Stimulated activated CD4-positive, alpha-beta T cell treated with anti-CD3 and anti-CD28 coated beads, TNF-alpha, amount 100 ng/mL, for 4 hours (primary cell): ENCODE measurements at places on chromosomes 16 and 17.

- no peak for DNase-seq
These were observed 20.2 kb downstream of the CDIPT start for GRCh38 chr16:29842732-29843346.

GRCh38 chr16:74083541-74083940 lies 213.1 kb upstream of the PSMD7 start:
- DNase-seq: no peak

DNA sequence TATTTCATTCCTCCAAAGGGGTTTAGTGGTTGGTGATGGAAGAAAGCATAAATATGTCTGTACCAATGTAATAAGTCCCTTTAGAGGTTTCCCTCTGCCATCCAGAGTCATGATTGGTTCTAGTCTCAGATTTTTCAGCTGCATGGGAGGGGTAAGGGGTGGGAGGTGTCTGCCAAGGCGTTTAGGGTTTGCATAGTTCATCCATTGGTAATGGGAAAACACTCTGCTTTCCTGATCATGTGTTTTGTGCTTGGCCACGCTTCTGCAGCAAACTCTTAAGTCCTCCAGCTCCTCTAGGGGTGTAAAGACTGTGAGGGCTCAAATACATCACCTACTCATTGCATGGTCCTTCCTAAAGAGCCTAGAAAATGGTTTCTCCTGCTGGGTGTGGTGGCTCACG lies 29.8 kb downstream of the LIG3 start:
- no peak for DNase-seq

GRCh38 chr17:21330436-21331160 lies 45.6 kb upstream of the KCNJ12 start:
- no peak for DNase-seq

GRCh38 chr17:1878419-1879121 lies 48.8 kb downstream of the RPA1 start:
- DNase-seq: no peak

- DNase-seq: no peak
These were observed 156.3 kb downstream of the MSI2 start for GRCh38 chr17:57412520-57413096.

GRCh38 chr17:30576326-30576861 lies 99.2 kb downstream of the GOSR1 start:
- no peak for DNase-seq

GRCh38 chr16:1492923-1493745 lies at the start of gene TELO2:
TSS of gene TELO2 (plus strand) at chr16:1493360. CDS start at chr16:1494282, 922 bp downstream.
- DNase-seq: peak; percentile 75

DNA sequence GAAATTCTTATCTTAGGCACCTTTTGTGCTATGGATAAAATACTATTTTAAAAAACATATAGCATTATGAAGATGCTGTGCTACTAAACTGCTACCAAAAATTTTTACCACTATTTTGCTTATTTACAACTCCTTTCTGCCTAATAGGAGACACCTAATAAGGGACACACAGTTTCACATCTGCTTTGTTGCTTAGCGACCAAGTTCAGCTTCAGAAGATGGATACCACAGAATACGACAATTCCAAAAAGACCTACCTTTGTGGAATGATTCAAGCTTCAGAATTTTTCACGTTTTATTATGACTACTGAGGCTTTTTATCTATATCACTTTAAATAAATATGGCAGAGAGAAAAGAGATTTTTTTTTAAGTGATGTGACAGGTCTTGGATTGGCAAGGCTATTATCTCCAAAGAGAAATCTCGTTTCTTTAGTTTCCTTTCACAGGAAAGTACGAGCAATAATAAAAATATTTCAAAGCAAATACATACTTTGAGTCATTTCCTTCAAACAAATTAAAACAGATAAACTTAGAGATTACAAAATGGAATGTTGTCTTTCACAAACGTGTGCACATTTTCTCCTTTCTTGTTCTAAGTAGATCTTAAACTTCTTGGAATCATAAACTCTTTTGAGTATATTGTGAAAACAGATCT lies 35.4 kb downstream of the SPAG9 start:
- DNase-seq: no peak

DNA sequence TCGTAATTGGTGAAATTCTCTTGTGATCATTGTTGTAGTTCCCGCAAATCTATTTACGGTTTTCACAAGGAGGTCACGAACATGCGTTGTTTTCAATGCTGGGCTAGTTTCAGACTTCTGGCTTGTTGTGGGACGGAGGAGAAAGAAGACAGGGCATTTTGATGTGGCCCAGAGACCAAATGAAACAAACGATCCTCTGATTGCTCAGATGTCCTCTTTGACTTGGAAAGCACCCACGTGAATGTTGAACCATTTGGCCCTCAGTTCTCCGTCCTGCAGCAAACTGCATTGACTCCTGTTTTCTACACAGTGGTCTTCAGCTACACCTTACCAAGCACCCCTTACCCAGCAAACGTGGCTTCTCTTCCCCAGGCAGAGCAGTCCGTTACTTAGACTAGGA lies 391.0 kb downstream of the WWOX start:
- DNase-seq: no peak

- DNase-seq: no peak
These were observed 297.5 kb upstream of the FOXF1 start for GRCh38 chr16:86212706-86213436.

DNA sequence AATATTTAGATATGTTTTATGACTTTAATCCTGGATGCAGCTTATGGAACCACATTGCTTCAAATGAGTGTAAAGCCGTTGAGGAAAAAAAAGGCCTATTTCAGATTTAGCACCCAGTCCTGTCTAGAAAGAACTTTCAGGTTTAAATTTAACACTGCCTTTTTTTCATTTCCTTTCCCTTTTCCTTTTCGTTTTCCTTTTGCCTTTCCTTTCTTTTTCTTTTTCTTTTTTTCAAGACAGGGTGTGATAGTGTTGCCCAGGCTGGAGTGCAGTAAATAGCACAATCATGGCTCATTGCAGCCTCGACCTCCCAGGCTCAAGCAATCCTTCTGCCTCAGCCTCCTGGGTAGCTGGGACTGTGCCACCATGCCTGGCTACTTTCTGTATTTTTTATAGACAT lies 15.9 kb downstream of the LUC7L3 start:
- DNase-seq: no peak

DNA sequence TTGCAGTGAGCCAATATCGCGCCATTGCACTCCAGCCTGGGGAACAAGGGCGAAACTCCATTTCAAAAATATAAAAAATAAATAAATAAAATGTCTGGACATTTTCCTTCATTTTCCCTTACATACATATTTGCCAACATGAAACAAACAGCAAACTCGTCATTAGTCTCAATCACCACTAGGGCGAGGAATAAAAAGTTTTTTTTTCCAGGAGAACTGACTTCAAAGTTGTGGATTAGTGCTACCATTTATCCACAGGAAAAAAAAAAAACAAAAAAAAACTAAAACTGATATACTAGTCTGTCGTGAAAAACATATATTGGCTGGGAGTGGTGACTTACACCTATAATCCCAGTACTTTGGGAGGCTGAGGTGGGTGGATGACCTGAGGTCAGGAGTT lies 77.0 kb upstream of the MTMR4 start:
- DNase-seq: no peak

DNA sequence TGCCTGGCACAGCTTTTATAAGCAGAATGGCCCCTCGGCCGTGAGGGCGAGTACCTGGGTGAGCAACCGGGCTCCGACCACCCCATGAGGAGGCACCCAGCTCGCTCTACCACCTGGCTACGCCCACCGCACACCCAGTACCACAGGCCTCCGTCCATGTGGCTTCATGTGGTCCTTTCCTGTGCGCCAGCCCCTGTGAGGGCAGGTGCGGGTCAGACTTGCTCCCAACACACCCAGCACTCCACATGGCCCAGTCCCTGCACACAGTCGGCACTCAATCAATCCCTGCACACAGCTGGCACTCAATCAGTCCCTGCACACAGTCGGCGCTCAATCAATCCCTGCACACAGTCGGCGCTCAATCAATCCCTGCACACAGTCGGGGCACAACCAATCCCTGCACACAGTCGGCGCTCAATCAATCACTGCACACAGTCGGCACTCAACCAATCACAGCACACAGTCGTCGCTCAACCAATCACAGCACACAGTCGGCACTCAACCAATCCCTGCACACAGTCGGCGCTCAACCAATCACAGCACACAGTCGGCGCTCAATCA lies 4.0 kb downstream of the C1QTNF8 start:
- no peak for DNase-seq
